Fibroblast of the aortic adventitia (primary cell): ENCODE measurements at places on chromosomes 1 and 21.

GRCh38 chr1:183553764-183554163 lies 36.5 kb downstream of the NCF2 start:
- DNase-seq = no peak

DNA sequence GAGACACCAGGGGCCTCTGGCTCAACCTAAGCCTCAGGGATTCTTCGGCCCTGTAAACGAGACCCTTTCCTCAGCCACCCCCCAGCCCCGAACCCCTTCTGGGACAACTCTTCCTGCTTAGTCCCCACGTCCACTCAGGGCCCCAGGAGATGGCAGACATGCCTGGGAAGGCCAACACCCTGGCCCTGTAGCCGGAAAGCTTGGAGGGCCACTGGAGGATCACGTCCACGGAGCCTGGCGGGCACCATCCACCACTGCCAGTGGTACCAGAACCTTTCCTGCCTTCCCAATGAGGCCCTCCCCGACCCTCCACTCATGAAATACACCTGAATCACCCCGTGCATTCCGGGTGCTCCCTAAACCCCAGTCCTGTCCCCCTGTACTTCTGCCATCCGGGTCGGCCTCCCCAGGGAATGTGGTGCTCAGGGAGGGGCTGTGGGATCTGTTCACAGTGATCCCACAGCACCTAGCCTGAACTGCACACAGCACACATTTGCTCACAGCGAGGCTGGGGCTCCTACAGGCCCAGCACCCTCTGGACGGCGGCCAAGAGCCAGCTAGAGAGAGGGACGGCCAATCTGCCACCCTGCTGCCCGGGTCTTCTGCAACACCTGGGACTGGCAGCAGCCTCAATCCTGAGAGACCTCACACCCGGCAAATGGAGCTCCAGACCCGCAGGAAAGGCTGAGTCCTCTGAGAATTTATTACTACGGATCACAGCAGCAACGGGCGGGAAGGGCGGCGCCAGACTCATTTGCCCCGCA lies 1.8 kb downstream of the AURKAIP1 start:
- DNase-seq = no peak

GRCh38 chr1:234969581-234970400 lies 158.8 kb downstream of the TOMM20 start:
- peak; percentile 59 for DNase-seq

DNA sequence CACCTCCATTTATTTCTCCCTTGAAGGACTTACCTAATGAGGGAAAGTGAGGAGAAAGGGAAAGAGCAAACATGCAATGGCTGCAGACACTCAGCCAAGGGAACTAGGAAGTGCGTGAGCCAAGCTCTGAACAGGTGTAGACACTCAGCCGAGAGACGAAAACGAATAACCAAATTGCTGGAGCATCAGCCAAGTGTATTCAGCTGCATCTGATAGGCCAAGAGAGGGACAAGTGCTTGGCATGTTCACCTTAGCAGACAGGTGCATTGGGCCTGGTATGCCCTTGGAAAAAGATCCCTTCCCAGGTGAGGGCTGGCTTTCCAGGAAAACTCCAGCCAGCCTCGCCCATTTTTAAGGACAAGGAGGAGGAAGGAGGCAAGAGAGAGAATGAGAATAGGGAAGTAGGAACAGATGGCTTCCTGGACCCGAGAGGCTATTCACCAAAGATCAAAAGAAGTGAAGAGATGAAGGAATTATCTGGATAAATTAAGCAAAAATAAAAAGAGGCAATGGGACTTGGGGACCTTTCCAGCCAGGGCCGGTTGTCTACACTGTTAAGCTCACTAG lies 184.7 kb downstream of the TOMM20 start:
- DNase-seq = no peak

DNA sequence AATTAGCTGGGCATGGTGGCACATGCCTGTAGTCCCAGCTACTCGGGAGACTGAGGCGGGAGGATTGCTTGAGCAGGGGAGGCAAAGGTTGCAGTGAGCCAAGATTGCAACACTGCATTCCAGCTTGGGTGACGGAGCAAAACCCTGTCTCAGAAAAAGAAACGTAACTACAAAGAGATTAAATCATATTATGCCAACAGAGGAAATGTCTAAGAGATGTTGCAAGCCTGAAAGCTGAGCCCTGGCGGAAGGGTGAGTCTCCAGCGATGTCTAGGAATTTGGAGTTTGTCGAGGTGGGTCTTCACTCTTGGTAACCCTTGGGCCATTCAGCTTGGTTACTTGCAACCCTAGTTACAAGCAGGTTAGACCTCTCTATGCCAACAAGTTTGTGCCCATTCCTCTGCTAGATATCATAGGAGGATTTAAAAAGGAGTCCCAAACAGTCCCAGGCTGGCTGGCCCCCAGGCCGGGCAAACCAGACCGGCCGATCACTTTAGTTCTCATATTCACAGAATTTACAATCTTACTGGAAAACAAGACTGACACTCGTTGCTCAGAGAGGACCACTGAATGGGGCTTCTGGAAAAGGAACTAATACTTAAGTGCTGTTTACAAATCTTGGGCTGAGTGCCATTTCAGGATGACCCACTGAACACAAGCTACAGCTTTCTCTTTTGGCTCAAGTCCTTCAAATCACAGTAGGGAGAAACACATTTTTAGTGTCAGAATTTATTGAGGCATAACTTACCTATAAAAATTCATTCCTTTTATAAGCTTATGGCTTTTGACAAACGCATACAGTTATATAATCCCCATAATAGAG lies 27.1 kb downstream of the SLC30A1 start:
- peak; percentile 50 for DNase-seq

DNA sequence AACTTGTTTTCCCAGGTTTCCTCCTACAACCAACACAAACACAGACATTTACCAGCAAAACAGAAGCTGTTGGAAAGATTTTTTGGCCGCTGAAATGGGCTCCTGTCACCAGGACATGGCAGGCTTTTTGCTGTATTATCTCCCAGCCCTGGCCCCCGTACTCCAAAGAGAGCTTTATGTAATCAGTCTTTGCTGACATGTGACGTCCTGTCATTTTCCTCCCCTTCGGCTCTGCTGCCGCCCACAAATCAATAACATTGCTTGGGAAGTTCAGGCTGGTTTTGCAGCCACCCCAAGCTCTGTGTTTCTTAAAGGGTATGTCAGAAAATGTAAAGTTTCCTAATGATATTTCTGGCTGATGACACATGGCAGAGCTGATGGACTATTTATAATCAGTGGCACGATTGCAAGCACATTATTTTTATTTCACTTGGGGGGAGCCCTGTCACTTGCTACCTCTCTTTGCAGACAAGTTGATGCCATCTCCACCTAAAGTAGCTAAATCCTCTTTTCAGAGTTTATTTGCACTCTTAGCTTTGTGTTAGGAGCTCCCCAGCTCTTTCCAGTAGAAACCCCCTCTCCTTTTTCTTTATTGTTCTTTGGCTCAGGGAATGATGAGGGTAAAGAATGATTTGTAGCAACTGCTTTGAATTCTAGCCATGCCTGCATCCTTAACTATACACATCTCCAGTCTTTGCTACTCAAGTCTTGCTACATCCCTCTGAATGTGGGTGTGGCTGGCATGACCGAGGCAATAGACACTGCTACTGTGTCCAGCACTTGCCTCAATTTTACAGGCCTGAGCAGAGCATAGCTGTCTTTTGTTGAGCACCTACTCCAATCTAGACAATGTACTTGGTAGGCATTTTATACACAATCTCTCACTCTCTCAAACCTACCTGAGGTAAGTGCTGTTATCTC lies 67.3 kb downstream of the ELAVL4 start:
- DNase-seq = no peak

DNA sequence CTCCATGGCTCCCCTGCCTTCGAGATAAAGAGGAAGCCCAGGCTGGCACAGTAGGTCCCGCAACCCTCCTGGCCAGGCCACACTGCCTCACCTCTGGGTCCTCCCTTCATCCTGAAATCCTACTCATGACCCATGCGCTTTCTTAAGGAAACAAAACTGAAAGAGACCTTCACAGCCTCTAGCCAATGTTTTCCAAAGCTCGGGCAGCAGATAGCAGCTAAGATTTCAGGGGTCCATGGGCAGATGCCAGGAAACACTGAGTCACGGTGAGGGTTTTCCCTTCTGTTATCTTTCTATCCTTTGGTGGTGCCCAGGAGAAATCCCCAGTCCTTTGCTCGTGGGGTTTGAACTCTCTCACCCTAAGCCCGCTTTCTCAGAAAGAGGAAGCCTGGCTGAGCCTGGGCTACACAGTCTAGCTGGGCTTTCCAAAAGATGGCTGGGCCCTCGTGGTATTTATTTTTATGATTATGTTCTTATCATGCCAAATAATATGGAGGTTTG lies 26.6 kb downstream of the TTC39A start:
- DNase-seq = peak; percentile 86

- no peak for DNase-seq
Measured at GRCh38 chr1:205020466-205020865, 22.5 kb upstream of the CNTN2 start.

- peak; percentile 80 for DNase-seq
Measured at GRCh38 chr1:206816390-206817287, 44.3 kb upstream of the IL10 start.

GRCh38 chr1:116453481-116453880 lies 80.4 kb downstream of the ATP1A1 start:
- DNase-seq = no peak

- DNase-seq = no peak
Measured at GRCh38 chr1:175009532-175009931, 9.8 kb downstream of the CACYBP start.

- no peak for DNase-seq
Measured at GRCh38 chr1:60949154-60949825, 133.1 kb upstream of the NFIA start.

DNA sequence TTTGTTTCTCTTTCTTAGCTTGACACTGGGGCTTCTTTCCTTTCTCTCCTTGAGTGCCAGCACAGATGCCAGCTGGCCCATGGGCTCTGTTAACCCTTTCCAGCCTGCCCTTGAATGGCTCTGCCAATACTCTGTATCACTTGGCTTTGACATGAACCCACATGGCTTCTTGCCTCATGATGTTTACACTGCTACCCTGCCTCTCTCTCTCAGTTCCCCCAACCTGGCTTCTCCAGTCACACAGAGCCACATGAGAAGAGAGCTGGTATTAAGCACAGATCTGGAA lies 262.4 kb downstream of the OMA1 start:
- no peak for DNase-seq

- no peak for DNase-seq
Measured at GRCh38 chr1:156860628-156861423, at the start of gene NTRK1. NTRK1 (plus strand) TSS chr1:156860865; CDS start chr1:156860935, 70 bp downstream.

GRCh38 chr1:206498685-206499084 lies 8.6 kb upstream of the RASSF5 start:
- DNase-seq = no peak

GRCh38 chr21:27292783-27293182 lies 325.9 kb upstream of the ADAMTS5 start:
- DNase-seq = no peak

DNA sequence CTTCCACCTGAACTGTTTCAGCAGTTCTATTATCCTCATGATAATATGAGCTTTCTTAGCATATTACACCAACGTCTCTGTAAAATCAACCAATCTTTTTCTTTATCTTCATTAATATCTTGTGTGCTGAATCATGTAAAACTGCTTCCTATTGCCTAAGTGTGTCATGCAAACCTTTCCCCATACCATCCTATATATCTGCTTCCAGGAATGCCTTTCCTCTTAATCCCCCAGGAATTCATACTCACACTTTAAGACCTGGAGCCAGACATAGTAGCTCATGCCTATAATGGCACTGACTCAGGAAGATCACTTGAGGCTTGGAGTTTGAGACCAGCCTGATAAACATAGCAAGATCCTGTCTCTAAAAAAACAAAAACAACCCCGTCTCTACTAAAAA lies 183.9 kb downstream of the NRIP1 start:
- DNase-seq = peak; percentile 92

- DNase-seq = no peak
Measured at GRCh38 chr1:165060285-165060793, 296.2 kb downstream of the LMX1A start.

GRCh38 chr1:33055210-33056008 lies 18.7 kb upstream of the AK2 start:
- peak; percentile 91 for DNase-seq

DNA sequence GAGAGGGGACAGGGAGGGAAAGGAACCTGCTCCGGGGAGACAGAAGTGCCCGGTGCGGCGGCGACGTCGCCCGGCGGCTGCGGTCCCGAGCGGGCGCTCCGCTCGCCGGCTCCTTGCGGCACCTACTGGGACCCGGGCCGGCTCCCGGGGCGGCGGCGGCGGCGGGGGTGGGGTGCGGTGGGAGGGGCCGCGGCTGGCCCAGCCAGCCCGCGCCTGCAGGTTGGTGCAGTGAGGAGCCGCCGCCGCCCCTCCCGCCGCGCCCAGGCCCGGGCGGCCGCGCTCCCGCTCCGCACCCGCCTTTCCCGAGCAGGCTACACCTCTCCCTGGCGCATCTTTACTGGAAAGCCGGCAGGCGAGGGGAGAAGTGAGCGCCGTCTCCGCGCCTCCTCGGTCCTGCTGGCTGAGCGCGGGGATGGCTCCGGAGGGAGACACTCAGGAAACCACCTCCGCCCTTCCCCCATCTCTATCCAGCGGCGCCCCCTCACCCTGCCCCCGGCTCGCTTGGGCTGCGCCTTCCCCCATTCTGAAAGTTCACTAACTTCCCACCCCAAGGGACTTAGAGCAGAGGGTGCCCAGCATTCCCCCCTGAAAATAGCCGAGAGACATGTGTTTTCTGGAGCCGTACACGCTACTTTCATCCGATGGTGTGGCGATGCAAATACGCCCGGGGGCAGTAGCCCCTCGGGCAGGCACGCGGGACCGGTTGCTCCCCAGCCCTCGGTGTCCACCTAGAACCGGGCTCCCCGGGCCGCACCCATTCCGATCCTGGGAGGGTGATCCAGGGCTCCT lies at the start of gene PLD5:
PLD5 (minus strand) TSS at position 127 of the 789 bp plus-strand sequence.
- DNase-seq = no peak

DNA sequence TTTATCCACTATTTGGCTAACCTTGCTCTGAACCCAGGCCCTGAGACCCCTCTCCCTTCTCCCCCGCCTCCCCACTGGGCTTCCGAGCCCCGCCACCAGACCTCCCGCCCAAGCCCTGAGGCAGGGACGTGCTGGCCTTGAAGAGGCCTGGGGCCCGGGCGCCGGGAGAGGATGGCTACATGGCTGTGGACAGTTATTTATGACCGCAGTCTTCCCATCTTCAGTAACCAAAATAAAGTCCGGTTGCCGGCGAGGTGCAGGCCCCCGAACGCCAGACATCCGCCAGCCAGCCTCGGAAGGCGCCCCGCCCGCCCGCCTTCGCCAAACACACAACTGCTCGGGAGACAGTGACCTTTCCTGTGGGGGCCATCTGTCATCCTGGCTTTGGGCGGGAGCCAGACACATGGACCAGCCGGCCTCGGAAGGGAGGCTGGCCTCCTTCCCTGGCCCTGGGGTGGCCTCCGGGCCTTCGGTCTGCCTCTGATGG lies 69.0 kb downstream of the DHRS3 start:
- DNase-seq = no peak
